Fibroblast of skin of right biceps (primary cell): ENCODE measurements at places on chromosomes 4 and X.
A peak's percentile ranks its signal among the peaks of the same experiment; 100 is the strongest.

GRCh38 chrX:103418811-103419340 is 42.5 kb downstream of the BEX3 start:
- no peak for DNase-seq

DNA sequence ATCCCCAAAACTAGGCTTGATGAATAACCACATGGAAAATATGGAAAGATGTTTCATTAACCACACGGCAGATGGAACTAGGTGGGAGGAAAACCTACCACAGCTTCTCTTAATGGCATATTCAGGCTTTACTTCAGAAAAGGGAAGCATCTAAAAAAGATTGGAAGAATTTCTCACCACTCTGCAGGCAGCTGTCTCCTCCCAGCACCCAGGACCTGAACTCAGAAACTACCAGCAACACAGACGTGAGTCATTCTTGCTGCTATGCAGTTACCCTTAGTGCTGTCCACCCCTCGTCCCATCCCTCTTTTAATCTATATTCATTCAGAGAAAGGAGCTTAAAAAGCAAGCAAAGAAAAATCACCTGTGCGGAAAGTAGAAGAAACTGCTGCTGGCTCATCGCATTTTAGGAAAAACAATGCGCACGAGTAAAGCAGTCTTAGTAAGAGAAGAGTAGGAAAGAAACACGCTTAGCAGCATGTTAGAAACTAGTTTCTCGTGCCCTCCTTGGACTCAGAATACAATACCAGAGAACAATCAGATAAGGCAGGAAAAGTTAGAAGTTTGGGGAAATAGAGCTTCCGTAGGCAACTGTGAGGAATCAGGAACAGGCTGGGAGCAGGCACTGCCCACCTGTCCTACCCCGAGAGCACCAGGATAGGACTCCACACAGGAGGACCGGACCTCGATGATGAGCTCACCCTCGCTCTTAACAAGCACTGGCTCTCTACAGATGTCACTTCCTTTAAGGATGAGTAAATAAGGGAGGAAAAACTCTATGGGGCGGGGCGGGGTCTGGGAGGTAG is 48.1 kb upstream of the ENPP6 start:
- peak; percentile 55 for DNase-seq

- DNase-seq = peak; percentile 33
Measured at GRCh38 chr4:69830560-69831269, 29.2 kb downstream of the SULT1E1 start.

DNA sequence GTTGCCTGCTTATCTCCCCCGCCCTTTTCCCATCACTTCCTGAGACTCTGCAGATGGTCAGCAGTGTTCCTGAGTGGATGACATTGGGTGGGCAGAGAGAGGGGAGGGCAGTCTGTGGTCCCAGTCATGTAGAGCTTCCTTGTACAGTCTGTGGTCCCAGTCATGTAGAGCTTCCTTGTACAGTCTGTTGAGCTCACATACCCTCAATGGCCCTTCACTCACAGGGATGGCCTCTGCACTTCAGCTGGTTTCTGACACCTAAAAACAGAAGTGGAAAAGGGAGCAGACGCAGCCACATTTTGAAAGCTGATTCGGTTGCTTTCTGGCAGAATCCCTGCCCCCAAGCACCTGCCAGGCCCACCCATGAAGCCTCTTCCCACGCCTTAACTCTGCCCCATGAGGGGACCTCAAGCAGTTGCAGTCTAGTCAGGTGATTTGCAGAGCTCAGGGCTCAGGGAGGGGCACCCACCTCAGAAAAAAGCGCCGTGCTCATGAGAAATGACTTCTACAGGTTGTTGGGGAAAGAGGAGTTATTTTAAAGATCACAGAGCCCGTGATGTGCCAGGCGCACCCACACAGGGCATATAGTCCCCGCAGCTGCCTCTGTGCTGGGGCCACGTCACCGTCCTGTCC is 3.6 kb upstream of the TMEM271 start:
- DNase-seq = no peak

DNA sequence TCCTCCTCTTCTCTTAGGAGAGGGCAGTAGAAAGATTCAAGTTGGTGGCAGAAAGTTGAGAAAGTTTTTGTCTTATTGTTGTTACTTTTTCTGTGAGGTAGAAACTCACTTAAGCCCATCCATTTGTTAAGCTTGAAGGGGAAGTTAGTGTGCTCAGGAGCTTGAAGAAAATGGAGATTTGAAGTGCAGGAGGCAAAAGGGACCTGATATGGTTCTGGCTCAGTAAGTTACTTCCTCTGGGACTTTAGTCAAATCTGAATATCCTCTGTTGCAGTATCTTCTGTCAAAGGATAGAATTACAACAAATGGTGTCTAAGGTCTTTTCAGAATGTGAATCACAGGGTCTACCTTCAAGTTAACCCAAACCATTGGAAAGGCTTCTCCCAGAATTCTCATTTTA is 46.2 kb downstream of the CXCL13 start:
- DNase-seq = no peak

DNA sequence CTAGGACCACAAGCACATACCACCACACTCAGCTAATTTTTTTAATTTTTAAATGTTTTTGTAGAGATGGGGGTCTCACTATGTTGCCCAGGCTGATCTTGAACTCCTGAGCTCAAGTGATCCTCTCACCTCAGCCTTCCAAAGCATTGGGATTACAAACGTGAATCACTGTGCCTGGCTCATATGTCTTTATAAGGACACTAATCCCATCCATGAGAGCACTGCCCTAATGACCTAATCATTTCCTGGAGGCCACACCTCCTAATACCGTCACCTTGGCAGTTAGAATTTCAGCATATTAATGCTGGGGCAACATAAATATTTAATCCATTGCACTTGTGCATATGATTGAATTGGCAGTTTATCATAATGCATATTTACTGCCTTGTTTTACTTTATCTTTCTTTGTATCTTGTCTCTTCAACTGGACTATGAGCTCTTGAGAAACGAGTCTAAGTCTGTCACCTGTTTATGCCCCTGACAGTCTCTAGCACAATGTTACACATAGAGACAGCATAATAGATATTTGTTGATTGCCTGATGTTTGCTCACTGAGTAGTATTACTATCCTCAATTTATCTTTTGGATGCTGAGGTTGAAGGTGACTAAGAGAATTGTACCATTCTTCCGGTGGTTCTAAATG is 172.0 kb downstream of the AASDH start:
- DNase-seq = peak; percentile 8

DNA sequence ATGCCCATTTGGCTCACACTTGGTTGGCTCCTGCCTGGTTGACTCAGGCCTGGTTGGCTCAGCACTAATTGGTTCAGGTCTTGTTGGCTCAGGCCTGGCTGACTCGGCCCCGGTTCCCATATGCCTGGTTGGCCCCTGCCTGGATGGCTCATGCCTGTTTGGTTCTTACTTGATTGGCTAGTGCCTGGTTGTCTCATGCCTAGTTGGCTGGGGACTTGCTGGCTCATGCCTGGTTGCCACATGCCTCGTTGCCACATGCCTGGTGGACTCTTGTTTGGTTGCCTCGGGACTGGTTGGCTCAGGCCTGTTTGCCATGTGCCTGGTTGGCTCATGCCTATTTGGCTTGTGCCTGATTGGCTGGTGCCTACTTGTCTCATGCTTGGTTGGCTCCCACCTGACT is 103.7 kb downstream of the APOOL start:
- no peak for DNase-seq

DNA sequence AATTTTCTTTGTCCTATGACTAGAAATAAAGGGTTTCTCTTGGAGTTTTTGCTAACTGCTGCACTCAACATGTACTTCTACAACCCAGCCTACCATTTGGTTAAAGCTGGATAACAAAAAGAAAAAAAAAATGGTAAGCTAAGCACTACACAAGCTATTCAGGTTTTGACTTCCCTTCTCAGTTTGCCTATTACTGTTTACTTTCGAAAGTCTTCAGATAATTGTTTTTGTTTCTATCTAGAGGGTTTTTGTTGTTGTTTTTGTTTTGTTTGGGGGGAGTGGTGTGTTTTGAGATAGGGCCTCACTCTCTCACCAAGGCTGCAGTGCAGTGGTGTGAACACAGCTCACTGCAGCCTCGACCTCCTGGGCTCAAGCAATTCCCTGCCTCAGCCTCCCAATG is 46.6 kb downstream of the CLOCK start:
- DNase-seq = no peak

GRCh38 chr4:26214994-26215393 is 105.8 kb upstream of the RBPJ start:
- no peak for DNase-seq
